ENCODE measurements at places on chromosomes 6 and 20.
A peak's percentile ranks its signal among the peaks of the same experiment; 100 is the strongest.

DNA sequence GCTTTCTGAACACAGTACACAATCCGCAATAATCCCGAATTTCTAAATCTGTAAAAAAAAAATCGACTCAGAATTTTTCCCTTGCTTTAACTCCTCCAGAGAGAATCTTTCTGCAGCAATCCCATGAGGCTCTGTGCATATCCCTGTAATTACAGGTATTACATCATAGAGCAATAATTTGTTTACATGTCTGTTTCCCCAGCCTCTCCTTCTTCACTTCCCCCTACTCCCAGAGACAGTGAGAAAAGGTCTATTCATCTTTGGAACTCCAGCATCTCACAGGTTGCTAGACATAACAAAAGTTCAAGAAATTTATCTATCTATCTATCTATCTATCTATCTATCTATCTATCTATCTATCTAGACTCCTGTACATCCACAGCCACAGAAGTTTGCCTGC is 26.0 kb downstream of the KLHL31 start:
- no peak for DNase-seq

GRCh38 chr20:38665506-38666285 is 58.6 kb upstream of the SLC32A1 start:
- no peak for DNase-seq

- DNase-seq = no peak
These were observed 123.0 kb upstream of the SNX9 start for GRCh38 chr6:157699777-157700636.

- DNase-seq = no peak
These were observed 70.9 kb downstream of the SASH1 start for GRCh38 chr6:148413321-148414091.

GRCh38 chr6:154468760-154469159 is 41.7 kb downstream of the CNKSR3 start:
- no peak for DNase-seq

DNA sequence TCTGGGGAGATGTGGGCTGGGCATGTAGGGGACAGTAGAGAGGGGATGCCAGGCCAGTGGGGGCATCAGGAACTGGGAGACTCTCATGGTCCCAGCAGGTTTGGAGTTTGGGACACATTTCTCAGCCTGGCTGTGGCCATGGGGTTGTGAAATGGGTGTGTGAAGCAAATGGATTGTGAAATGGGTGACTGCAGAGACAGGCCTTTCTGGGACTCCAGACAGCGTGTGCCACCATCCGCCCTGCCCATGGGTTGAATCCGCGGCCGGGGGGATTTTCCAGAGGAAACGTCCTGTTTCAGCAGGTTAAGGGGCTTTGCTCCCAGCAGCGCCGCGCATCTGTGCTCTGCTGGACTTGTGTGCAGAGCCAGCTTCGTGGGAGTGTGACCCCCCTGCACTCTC is 3.7 kb upstream of the PMEPA1 start:
- no peak for DNase-seq

GRCh38 chr6:129498950-129499842 is 210.8 kb downstream of the ARHGAP18 start:
- DNase-seq = peak; percentile 48

GRCh38 chr6:44906761-44907160 is 421.4 kb upstream of the RUNX2 start:
- no peak for DNase-seq

DNA sequence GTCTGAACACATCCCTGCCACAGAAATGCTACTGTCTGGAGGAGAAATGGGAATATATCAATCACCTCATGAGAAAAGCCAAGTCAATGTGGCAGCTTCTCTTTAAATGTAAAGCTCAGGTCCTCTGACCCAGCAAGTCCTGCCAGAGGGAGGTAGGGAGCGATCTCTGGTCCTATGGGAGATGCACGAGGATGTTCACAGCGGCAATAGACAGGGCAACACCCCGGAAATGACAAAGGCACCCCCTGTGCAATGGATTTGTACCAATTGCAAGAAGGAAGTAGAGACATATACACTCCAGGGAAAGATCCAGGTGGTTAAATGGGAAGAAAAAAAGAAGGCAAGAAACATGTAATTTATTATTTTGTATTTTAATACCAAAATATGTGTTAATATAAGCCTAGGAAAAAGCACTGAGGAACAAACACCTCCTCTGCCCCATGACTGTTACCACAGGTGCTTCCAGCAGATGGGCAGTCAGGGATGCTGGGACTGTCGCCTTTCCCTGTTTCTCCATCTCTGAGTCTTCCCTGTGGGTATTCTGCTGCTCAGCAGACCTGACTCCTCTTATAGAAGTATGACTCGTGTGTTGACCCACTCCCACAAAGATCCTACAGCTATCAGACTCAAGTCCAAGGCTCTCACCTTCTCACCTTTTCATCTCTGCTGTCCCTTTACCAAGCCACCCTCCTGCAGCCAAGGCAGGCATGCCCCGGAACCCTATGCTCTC is 20.8 kb downstream of the ATP9A start:
- DNase-seq = no peak

- no peak for DNase-seq
These were observed 45.7 kb downstream of the RNASET2 start for GRCh38 chr6:166910601-166911000.

DNA sequence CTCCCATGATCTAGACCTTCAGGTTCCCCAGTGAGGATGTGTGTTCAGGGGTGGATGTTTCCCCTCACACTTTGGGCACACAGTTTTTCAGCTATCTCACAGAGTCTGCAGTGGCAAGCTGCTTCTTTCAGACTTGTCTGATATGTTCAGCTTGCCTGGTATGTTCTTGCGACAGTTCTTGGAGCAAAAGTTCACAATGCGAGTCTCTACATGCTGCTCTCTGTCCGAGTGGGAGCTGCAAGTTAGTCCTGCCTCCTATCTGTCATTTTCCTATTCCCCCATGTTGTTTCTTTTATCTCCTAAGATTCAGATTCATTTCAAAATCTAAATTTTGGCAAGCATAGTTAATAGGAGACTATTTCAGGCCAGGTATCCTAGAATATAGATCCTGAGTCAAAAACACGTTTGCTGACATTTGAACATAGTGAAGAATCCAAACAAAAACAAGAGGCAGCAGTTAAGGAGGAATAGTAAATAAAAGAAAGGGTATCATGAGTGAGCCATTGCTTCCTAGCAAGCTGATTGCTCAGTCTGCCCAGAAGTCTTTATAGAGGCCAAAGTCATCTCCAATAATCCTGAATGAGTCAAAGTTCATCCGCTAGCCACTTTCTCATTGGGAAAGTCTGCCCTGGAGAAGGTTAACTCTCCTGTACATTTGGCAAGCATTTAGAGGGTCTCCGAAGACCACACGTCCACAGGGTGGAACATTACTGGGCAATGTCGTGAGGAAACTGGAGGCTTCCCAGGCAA is 140.2 kb upstream of the MOCS1 start:
- DNase-seq = no peak

GRCh38 chr6:13453771-13454251 is 33.6 kb downstream of the GFOD1 start:
- DNase-seq = no peak

DNA sequence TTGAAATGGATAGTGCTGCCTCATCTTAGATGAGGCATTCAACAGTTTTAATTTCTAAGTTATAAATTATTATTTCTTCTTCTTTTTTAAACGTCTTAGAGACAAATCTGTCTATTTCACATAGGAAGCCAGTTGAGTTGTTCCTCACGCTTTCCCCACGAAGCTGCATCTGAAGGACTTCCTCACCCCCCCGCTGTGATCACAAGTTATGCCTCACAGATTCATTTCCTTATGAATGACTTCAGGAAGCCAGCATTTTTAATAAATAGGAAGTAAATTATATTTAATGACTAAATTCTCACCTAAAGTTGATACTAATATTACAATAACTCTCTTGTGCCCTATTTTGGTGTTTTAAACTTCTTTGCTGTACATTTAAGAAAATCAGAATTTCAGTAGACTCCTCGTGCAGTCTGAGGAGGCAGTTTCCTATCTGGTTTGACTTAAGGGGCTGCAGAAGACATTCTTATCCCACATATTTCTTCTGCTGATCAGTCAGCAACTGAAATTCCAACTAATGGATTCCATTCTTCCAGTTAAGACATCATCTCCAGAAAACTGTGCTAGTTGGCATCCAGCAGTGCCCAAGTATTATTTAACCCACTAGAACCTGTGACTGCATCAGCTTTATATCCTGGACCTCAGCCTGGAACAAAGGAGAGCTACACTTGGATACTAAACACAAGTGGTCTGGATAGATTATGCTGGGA is 182.7 kb upstream of the CCN2 start:
- no peak for DNase-seq

- DNase-seq = no peak
These were observed 21.8 kb downstream of the PRKN start for GRCh38 chr6:162705736-162706135.

DNA sequence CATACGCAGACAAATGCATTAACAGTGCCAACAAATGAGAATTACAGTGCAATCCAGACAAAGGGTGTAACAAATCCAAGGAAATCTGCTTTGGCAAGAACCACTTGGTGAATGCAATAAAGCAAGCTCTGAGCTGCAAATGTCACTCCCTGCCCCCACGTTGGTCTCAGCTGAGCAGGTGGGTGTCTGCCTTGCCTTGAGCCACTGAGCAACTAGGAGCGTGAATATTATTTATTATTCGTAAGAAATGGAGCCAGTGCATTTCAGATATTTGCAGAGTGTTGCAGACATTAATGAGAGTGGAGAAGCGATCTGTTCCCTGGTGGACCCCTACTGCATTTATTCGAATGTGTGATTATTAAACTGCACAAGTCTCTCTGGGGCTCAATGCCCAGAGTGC is 36.6 kb upstream of the F13A1 start:
- DNase-seq = no peak

GRCh38 chr6:27693766-27694546 is 218.2 kb downstream of the OR2B2 start:
- peak; percentile 49 for DNase-seq

- DNase-seq = no peak
These were observed 4.4 kb upstream of the WFDC8 start for GRCh38 chr20:45583502-45583901.

GRCh38 chr6:51927450-51927849 is 160.0 kb downstream of the PKHD1 start:
- DNase-seq = no peak

DNA sequence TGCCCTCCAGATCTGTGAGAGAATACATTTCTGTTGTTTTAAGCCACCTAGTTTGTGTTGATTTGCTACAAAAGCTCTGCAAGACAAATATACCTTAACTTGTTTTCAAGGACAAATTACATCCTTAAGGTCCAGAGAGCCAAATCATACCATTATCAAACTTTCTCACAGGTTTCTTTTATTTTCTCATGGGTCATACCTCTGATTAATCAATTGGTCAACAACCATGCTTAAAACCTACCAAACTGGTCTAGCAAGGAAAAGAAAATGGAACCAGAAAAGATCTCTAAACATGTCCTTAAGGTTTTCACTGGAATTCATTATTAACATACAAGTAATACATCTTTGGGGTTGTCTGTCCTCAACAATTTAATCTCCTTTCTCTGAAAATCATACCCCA is 535.0 kb downstream of the CD83 start:
- DNase-seq = no peak

DNA sequence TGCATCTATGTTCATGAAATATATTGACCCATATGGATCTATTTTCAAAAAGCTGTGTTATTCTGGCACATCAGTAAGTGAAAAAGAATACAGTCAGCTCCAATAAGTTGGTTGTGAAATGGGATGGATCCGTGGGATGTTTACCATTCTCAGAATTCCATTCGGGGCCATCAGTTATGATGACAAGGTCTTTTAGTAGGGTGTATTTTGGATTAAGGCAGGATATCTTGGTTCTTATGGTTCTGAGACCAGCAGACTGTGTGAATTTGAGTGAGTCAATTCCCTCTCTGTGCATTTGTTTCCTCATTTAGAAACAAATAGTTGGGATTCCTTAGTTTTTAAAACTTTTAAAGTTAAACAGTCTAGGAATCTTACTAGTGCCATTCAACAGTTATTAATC is 287.4 kb downstream of the CD109 start:
- no peak for DNase-seq

- peak; percentile 53 for DNase-seq
These were observed 24.1 kb upstream of the ROS1 start for GRCh38 chr6:117449549-117450439.

- no peak for DNase-seq
These were observed 206.4 kb upstream of the SUPT3H start for GRCh38 chr6:45584127-45584526.

DNA sequence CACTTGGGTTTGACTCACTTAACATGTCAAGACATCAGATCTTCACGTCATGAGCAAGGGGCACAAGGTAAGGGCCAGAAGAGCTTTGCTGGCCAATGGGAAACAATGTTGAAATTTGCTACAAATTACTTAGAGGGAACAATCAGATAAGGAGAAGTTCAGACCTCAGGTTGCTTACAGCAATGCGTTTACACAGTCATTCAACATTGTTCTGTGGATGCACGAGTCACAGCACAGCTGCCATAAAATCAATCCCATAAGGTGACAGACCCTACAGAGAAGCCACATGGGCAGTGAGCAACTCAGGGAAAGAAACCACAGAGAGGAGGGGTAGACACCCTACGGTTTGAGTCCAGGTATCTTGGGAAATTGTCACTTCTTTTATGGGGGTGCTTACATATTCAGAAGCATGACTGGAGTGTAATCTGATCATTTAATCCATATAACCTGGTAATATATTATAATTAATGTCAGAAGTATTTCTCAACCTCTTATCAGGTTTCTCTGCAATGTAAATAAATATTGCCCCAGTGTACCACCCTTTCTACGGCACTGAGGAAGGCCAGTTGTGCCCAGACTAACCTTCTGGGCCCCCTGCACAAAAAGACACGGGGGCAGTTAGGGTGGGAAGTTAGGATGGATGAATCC is 2.3 kb upstream of the SLC22A2 start:
- DNase-seq = no peak

- no peak for DNase-seq
These were observed 106.9 kb downstream of the IPCEF1 start for GRCh38 chr6:154249499-154250298.

DNA sequence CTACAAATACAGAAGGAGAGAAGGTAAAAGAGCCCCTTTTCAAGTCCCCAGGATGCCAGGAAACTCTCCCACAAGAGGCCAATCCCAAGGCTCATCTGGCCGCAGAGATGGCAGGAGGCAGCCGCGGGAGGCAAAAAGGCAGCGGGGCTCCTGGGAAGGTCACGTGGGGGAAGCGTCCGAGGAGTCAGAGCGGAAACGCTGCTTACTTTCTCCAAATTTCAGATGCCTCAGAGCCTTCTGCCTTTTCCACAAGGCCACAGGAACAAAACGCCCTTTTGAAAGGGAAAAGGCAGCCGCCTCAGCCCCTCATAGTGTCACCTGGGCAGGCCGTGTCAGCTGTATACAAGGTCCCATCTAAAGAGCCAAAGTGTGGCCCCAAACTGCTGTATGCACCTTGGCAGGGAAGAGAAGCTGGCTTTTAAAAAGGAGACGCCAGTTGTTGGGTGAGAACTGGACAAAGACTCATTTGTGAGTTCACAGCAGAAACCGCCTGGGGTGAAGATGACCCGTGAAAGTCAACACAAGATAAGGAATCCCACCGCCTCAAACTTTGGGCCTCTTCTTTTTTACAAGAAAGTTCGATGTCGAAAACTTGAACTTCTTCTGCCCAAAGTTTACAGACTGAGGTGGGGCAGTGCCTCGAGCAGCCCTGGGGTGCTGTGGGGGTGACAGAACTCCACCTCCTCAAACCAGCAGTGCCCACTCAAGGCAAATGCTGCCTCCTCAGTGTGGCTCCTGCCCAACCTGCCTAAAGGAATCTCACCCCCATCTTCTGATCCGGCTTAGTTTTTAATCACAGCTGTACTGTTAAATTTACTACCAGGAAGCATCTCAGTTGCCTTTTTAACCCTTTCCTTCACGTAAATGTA is 45.4 kb downstream of the EZR start:
- DNase-seq = no peak

- DNase-seq = no peak
These were observed 42.3 kb downstream of the HIVEP2 start for GRCh38 chr6:142902636-142903053.

GRCh38 chr6:112233847-112234246 is 20.5 kb downstream of the LAMA4 start:
- DNase-seq = no peak
